ENCODE measurements at places on chromosomes 2 and 18.

- no peak for DNase-seq
These were observed 128.0 kb upstream of the TACR1 start for GRCh38 chr2:75327334-75327733.

DNA sequence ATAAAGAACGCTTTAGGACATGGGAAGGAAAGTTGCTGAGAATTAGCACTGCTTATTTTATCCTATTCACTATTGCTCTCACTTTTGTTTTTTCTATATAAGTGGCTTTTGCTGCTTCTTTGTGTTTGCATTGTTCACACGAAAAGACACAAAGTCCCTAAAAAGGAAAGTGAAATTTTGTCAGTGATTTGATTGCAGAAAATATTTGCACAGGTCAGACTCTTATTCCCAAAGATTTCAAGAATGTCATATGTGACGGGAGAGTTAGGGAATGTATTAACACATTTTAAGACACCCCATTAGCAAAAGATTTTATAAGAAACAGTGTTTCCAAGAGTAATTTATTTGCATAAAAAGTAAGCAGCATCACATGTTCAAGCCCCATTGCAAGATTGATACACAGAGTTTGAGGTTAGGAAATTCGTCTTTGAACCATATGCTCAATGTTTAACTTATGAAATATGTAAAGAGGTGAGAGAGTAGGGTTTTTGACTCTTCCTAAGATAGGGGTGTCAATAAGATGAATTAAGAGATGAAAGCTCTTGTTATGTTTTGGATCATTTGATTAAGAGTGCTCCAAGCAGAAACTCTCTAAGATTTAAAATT lies 57.0 kb downstream of the CCDC102B start:
- DNase-seq = no peak

GRCh38 chr18:77653792-77654191 lies 404.1 kb downstream of the GALR1 start:
- no peak for DNase-seq

GRCh38 chr18:12943215-12943614 lies 4.6 kb upstream of the SEH1L start:
- DNase-seq = no peak

GRCh38 chr2:11023326-11024258 lies 111.9 kb downstream of the KCNF1 start:
- DNase-seq = no peak

- no peak for DNase-seq
These were observed 1.9 kb downstream of the TFPI start for GRCh38 chr2:187552381-187552780.

GRCh38 chr18:9614401-9615279 lies at the start of gene PPP4R1:
Gene PPP4R1 (minus strand): TSS chr18:9614559. CDS start chr18:9614484, 75 bp downstream.
- DNase-seq = peak; percentile 36

DNA sequence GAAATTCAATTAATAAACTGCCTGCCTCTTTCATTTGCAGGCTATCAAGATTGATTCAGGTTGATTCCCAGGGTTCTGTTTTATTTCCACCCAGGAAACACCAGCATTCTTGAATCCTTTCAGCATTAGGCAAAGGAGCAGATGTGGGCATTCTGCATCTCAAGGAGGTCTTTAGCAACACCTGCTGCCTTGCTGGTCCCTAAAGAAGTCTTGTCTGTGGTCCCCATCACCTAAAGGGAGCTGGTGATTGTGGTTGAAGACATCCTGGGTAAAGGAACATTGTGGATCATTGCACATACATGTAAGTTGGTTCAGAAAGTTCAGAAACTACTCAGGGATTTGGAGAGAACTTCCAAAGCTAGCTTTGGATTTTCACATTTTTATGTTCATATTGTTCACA lies 78.3 kb downstream of the EVA1A start:
- DNase-seq = no peak

- no peak for DNase-seq
These were observed 26.9 kb upstream of the SLC66A3 start for GRCh38 chr2:11128243-11128951.

- no peak for DNase-seq
These were observed 38.5 kb upstream of the SNED1 start for GRCh38 chr2:240959941-240960308.

DNA sequence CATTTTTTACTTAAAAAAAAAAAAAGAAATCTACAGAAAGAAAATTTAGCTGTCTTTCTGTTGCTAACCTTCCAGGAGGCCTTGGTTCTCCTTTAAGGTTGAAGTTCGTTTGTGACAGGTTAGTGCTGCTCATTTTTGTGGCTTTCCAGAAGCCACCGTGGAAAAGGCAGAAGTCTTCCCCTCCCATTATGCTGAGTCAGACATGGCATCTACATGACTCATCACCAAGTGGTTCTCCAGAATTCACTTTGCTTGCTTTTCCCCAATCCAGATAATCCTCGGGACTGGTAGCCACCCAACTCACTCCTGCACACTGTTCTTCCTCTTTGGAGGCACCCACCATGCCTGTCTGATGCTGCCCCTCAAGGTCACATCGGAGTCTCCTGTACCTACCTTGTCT lies 228.7 kb downstream of the PIK3C3 start:
- no peak for DNase-seq

DNA sequence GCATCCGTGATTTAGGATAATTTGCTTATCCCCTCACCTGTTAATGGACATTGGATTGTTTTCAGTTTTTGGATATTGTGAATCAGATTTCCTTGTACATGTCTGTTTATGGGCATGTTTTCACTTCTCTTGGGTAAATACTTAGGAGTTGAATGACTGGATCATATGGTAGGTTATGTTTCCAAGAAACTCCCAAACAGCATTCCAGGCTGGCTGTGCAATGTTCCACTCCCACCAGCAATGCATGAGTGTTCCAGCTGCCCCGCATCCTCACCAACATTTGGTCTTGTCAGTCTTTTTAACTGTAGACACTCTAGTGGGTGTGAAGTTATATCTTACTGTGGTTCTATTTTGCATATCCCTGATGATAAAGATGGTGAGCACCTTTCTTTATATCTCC lies 8.9 kb upstream of the LRRFIP1 start:
- DNase-seq = no peak

- no peak for DNase-seq
These were observed 91.2 kb downstream of the NEDD4L start for GRCh38 chr18:58135183-58135641.
